ENCODE measurements at places on chromosomes 7 and 10. TPM values are rescaled to one million over a fixed set of nuclear protein-coding genes. Genes with fewer than 3 reads are reported as not detected.

DNA sequence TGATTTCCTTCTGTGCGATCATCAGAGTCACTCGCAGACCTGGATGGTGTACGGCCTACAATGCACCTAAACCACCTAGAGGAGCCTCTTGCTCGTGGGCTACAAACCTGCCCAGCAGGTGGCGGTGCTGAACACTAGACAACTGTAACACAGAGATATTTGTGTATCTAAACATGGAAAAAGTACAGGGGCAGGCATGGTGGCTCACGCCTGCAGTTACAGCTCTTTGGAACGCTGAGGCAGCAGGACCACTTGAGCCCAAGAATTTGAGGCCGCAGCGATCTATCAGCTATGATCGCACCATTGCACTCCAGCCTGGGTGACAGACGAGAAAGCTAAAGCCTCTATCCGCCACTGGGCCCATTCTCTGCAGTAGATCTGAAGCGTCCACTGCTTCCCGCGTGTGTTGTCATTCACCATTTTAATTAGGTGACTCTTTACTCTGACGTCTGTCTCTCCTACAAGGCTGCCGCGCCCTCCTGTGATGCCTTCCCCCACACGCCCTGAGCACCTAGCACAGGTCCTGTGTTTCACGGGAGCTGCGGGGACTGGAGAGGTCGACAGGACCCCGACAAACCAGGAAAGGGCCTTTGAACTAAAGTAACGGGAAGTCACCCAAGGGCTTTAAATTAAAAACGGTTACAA is 774 bp downstream of the TUBGCP2 start:
- H3K4me1 ChIP-seq, result peaks cover 19% of the 10 kb centered on the region
- H3K27me3 ChIP-seq, result no peaks in the 10 kb centered on the region
- peak overlapping the region; percentile 95 for H3K4me3 ChIP-seq
- H3K27ac ChIP-seq, result peak overlapping the region; percentile 99
- DNase-seq, result peak; percentile 95
- peaks cover 17% of the 10 kb centered on the region for H3K36me3 ChIP-seq

DNA sequence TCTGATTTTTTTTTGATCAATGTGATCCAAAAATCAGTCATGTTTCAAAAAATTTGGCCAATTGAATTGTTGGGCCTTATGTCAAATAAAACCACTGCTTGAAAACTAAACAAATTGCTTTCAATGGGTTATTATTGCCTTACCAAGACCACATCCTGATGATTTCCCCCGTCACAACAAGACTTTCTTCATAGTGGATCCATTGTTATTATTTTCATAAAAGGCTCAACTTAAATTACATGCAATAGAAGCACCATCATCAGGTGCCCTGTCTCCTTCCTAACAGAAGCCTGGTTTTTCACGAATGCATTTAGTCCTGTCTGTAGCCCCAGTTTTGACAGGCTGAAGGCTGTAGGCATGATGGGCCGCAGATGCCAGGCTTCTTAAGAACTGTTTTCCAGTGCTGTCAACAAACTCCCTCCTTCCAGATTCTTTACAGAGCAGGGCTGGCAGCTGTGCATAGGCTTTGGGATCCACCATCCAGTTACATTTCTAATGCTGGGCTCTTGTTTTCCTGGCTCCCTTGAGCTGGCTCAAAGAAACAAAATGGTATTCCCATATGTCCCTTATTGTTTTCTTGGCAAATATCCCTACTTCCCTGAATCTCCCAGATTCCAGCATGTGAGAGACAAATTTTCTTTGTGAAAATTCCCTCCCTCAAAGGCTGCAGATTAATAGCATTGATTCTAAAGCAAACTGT is 302.0 kb downstream of the TWIST1 start:
- no peaks in the 10 kb centered on the region for H3K27me3 ChIP-seq
- H3K36me3 ChIP-seq, result no peaks in the 10 kb centered on the region
- no peak for DNase-seq
- H3K27ac ChIP-seq, result no peak overlapping the region
- no peaks in the 10 kb centered on the region for H3K4me1 ChIP-seq

DNA sequence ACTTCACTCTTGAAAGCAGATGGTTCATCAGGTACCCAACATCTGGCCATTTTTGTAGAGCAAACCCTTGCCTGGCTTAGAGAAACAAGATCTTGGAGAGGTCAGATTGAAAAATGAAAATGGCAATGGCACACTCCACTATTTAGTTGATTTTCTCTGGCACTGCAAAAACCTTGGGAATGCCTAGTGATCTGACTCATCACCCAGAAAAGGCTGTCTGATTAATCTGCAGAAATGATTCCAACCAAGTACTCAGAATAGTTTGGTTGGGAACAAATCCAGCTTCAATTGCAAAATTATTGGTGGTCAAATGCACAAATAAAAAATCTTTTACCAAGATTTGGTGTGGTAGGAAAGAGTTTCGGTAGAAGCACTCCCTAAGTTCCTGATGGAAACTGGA is 351.2 kb downstream of the PHTF2 start:
- H3K4me1 ChIP-seq, result no peaks in the 10 kb centered on the region
- H3K27ac ChIP-seq, result no peak overlapping the region
- DNase-seq, result no peak
- H3K4me3 ChIP-seq, result no peak overlapping the region
- no peaks in the 10 kb centered on the region for H3K36me3 ChIP-seq
- H3K27me3 ChIP-seq, result no peaks in the 10 kb centered on the region

DNA sequence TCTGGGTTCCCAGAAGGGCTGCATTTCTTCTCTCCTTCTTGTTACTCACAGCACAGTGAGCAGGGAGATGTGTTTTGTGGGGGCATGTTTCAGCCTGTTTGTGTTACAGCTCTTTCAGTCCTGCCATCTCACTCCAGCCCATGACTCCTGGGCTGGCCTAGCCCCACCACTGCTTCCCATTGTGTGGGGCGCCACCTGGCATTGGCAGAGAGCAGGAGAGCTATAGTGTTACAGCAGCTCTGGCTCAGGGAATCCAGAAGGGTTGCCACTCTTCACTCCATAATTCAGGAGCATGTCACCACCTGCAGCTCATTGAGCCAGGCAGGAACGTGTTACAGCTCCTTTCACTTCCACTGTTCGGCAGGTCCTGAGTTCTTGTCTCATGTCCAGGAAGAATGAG is 30.0 kb downstream of the CLDN12 start:
- no peaks in the 10 kb centered on the region for H3K36me3 ChIP-seq
- no peak overlapping the region for H3K27ac ChIP-seq
- H3K4me1 ChIP-seq, result no peaks in the 10 kb centered on the region
- DNase-seq, result no peak
- H3K4me3 ChIP-seq, result no peak overlapping the region
- H3K27me3 ChIP-seq, result peaks cover 4% of the 10 kb centered on the region

DNA sequence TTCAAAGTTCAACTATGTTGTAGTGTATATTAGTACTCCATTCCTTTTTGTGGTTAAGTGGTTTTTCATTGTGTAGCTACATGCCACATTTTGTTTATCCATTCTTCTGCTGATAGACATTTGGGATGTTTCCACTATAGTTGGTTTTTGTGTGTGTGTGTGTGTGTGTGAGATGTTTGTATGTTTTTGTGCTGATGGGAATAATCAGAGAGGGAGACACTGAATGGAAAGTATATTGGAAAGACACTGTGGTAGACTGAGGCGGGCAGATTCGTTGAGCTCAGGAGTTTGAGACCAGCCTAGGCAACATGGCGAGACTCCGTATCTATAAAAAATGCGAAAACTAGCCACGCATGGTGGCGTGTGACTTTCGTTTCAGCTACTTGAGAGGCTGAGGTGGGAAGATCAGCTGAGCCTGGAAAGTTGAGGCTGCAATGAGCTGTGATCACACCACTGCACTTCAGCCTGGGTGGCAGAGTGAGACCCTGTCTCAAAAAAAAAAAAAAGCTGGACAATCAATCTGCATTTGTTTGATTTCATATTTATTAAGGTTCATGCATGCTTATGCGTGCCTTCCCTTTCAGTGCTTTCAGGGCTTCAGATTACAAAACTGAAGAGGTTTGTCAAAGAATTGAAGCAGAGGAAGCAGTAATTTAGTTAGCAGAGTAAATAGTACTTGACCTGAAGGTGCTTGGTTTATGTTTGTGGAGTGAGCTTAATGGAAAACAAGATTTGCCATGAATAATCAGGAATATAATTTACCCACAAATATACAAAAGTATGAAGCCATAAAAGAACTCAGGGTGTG is 14.7 kb downstream of the SEC24C start:
- peaks cover 63% of the 10 kb centered on the region for H3K36me3 ChIP-seq
- peaks cover 46% of the 10 kb centered on the region for H3K4me1 ChIP-seq
- no peak for DNase-seq

Gene KBTBD2
- 37.8 TPM for total RNA-seq

- H3K4me3 ChIP-seq, result peak overlapping the region; percentile 98
- H3K27me3 ChIP-seq, result peaks cover 4% of the 10 kb centered on the region
- H3K27ac ChIP-seq, result peak overlapping the region; percentile 32
Measured at GRCh38 chr10:58384095-58384494, 1.1 kb upstream of the TFAM start.

DNA sequence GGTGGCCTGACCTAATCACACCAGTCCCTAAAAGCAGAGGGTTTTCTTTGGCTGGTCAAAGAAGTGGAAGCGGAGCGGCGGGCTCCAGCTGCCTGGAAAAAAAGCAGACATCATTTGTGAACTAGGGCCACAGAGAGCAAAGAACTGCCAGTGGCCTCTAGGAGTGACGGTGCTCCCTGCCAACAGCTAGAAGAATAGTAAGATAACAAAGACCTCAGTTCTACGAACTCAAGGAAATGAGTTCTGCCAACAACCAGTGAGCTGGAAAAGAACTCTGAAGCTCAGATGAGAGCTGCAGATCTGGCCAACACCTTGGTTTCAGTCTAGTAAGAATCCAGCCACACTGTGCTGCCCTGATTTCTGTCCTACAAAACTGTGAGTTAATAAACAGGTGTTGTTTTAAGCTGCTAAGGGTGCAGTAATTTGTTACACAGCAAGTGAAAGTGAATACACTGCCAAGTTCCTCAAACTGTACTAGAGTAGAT is 178.0 kb downstream of the SRPK2 start:
- peaks cover 4% of the 10 kb centered on the region for H3K36me3 ChIP-seq
- H3K4me3 ChIP-seq, result no peak overlapping the region
- H3K27ac ChIP-seq, result peak overlapping the region; percentile 33
- no peaks in the 10 kb centered on the region for H3K27me3 ChIP-seq
- DNase-seq, result no peak

Data from activated CD8-positive, alpha-beta T cell treated with anti-CD3 and anti-CD28 coated beads, Interleukin-2, amount 10 ng/mL, durations not matched to agents 7 days and 5 days (primary cell).